ENCODE measurements at places on chromosomes 2 and 18.

DNA sequence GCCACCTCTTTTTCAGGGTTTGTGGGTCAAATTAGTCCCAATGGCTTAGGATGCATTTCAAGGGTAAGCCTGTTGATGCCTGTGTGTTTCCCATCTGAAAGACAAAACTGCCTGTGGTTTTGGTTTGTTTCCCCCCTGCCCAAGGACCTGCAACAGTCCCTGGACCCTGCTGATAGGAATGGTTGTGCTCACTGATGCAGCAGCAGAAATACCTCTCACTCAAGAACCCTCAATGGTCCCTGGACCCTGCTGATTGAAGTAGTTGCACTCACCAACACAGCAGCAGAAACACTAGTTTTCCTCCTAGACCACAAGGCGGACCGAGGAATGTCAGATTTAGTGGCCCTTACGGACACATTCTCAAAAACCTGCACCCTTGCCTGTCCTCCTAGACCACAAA lies 386.9 kb downstream of the NUP35 start:
- no peak for DNase-seq

DNA sequence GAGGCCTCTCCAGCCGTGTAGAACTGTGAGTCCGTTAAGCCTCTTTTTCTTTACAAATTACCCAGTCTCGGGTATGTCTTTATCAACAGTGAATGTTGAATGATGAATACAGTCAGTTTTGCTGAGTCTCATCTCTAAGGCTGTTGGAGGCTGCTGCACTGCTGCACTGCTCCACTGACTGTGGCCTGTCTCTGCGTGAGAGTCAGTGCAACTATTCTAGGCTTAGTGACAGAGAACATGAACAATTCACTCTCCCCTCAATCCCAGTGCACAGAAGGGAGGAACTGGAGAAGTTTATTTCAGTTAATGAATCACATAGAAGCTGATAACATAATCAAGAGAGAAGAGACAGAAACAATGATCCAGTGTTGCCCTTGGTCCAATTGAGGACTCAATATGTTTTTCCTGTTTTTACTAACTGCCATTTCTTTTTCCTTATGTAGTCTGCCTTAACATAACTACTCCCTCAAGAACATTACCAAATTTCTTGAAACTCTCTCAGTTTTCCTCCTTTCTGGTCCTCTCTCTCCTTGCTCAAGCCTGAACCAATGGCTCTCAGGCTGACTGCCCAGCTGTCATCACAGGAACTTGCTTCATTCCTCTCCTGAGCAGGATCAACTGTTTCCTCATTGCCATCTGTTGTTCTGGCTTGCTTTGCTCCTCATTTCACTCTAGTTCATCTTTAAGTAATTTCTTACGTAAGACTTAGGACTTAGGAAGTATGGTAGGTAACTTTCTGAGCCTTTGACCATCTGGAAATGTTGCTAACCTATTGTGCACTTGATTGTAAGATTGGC lies 483.2 kb downstream of the METTL4 start:
- no peak for DNase-seq

GRCh38 chr2:237977380-237977779 lies 10.6 kb downstream of the UBE2F start:
- no peak for DNase-seq

GRCh38 chr2:100577777-100578176 lies 15.0 kb downstream of the PDCL3 start:
- DNase-seq, result no peak

DNA sequence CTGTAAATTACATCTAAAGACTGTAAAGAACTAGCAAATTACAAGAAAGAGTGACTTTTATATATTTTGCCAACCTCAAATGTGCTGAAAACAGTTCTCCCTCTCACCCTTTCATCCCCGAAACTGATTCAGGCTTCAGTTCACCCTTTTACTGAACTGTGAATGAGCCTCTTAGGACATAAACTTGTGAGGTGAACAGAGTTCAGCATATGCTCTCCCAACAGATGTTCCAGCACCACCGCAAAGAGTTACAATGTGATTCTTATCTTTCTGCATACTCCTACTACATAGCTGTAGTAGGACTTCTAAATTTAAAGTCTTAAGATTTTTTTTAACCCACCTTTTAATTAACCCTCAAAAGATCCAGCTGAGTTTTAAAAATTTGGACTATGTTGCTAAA lies 1.2 kb upstream of the ZCCHC2 start:
- no peak for DNase-seq

DNA sequence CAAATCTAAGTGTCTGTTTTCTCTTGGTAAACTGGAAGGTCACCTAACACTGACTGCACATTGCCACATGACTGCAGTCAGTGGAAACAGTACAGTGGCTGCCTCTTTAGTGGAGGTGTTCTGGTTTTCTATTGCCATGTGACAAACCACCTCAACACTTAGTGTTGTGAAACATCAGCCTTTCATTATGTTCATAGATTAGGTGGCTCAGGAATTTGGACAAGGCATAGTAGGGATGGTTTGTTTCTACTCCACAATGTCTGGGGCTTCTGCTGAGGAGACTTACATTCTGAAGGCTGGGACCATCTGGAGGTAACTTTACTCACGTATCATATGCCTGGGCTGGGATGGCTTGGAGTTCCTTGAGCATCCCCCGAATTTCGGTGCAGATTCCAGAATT lies 26.5 kb downstream of the CCDC85A start:
- no peak for DNase-seq

- no peak for DNase-seq
Measured at GRCh38 chr2:177675350-177675821, 282.8 kb downstream of the AGPS start.

GRCh38 chr18:7230626-7231349 lies at the start of gene LRRC30:
LRRC30 (plus strand) TSS chr18:7231089; CDS start chr18:7231139, 50 bp downstream.
- no peak for DNase-seq
